ENCODE measurements at places on chromosomes 5 and 9.

GRCh38 chr5:91128604-91129003 lies 254.5 kb downstream of the ARRDC3 start:
- DNase-seq: no peak

GRCh38 chr5:113163328-113163727 lies 186.7 kb downstream of the DCP2 start:
- no peak for DNase-seq

- no peak for DNase-seq
Measured at GRCh38 chr5:149853331-149853648, 91.3 kb downstream of the PDE6A start.

GRCh38 chr5:111069839-111070238 lies 1.7 kb upstream of the TSLP start:
- no peak for DNase-seq

DNA sequence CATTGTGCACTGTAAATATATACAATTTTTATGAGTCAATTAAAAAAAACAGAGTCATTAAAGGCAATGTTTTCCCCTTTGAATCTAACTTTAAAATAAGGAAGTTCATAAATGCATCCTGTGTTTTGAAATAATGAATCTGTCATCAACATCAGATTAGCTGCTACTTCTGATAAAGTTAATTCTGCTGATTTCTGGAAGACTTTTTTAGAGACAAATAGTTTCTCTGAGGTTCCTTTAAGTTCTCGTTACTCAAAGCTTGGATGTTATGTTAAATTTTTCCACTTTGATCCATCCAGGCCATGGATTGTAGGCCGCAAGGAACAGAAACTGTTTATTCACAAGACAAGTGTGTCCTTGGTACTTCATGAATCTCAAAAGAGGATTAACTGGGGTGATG lies 115.5 kb downstream of the CARTPT start:
- no peak for DNase-seq

DNA sequence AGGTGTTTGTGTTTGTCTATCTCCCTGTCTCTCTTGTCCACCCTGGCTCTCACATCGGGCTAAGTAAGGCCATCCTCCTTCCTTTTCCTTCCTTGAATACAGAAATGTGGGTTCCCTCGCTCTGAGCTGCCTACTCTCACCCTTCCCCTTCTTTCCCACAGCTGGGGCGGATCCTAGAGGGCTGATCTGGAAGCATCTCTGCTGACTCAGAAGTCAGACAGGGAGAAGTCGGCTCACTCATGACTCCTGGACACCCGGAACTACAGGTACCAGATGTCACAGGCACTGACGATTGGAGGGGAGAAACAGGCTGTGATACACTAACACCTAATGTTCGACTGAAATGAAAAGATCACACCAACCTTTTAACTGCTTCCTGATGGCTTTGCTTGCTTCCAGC lies 41.3 kb downstream of the PTPN3 start:
- no peak for DNase-seq
